Ascending aorta (tissue), 2 donors: ENCODE measurements at places on chromosomes 1 and 21.

GRCh38 chr1:26190373-26190987 is at the start of gene CATSPER4:
Gene CATSPER4, plus strand, starts transcription at chr1:26190602. Its CDS starts 26 bp downstream, at chr1:26190628.
- no peak for DNase-seq

DNA sequence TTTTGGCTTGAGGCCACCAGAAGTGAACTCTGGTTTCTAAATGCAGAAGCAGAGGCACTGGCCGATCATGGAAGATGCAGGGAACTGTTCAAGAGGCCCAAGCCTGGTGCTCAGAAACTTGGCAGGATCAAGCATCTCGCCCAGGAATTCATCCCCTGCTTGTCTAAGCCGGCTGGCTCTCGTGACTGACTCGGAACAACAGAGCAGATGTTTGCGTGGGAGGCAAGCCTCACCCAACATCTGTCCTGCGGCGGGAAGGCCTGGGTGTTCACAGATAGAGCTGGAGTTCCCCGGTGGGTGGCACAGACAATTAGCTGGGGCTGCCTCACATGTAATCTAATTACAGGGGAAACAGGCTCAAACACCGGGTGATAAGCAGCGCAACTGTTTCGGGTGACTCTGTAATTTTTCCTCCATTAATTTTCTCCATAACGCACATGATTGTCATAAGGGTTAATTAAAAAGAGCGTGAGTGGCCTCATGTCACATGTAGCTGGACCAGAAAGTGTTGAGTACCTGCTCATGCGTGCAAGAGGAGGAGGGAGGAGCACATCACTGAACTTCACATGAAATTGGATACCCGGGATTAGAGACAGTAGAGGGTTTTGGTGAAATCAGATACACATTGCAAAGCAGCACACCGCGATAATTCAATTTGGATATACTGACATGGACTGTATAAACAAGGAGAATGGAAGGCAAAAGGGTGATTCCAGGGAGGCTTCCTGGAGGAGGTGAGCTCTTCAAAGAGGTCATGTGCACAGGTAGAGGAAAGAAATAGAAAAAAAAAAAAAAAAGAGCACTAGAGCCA is 180.0 kb downstream of the ETS2 start:
- DNase-seq, result peak; percentile 88

- no peak for DNase-seq
Measured at GRCh38 chr1:17045150-17045549, 8.7 kb downstream of the SDHB start.

GRCh38 chr1:58927041-58927721 is 143.3 kb upstream of the JUN start:
- DNase-seq, result no peak

DNA sequence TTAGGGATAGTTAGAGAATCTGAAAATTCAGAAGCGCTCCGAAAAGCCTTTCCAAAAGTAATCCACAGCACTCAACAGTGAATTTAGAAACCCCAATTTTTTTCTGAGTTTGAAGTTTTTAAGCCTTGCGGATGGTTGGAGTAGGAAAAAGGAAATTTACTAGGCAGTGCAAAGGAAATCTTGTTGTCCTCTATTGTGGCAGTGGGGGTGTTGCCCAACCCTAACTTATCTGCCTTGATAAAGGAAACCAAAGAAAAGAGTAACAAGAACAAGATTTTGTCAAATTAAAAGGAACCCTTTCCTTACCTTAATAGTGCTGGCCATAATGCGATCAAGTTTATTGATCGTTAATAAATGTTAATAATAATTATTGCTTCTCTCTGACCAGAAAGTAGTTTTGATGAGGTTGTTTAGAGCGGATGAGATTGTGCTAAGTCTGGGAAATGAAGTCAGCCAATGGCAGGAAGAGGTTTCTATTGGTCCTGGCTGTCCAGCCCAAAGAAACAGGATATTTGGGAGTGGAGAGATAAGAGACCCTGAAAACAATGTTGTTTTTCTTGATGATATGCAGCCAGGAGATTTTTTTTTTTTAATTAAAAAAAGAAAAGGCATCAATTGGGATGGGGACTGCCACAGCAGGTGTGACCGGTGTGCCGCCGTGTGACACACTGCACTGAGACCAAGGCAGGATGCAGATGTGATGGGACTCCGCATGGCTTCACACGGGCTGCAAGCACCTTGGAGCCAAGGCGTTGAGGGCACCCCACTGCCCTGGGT is at the start of gene ERG:
ERG (minus strand) TSS at position 421 of the 777 bp plus-strand sequence; CDS start at position 324, 97 bp downstream.
- no peak for DNase-seq

- no peak for DNase-seq
Measured at GRCh38 chr1:38029685-38030511, 16.7 kb downstream of the POU3F1 start.

GRCh38 chr1:237269938-237270337 is 228.0 kb downstream of the RYR2 start:
- DNase-seq, result no peak

- no peak for DNase-seq
Measured at GRCh38 chr1:32962248-32962896, 2.2 kb downstream of the RNF19B start.

DNA sequence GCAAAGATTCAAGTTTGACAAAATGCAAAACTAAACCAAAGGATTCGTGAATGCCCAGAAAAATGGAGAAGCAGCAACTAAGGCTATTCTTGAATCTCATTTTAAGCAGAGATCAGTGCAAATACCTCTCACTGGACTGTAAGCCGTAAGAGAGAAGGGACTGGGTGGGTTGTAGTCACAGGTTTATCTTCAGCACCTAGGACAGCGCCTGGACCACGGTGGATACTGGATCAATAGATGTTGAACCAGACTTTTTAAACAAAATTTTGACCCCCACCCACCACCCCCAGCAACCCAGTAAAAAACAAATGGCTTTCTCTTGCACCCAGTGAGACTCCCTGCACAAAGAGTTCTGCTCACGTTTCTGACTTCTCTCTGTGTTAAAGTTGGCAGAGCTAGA is 347.1 kb downstream of the AJAP1 start:
- no peak for DNase-seq

- DNase-seq, result no peak
Measured at GRCh38 chr1:63691701-63692425, 82.0 kb upstream of the ROR1 start.

DNA sequence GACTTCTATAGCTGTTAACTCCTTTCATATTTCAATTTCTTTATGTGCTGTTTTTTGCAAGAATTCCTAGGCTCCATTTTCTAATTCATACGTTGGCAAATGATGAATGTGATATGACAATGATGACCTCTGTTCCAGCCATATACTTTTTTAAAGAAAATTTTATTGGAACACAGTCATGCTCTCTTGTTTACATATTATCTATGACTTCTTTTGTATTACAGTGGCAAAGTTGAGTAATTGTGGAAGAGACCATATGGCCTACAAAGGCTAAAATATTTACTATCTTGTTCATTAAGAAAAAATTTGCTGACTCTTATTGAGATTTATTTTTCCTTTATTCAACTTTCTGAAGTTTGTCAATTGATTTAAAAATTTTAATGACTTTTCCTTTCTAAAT is 7.1 kb downstream of the IFI44L start:
- no peak for DNase-seq

GRCh38 chr1:230377851-230378250 is 48.3 kb downstream of the PGBD5 start:
- DNase-seq, result no peak

DNA sequence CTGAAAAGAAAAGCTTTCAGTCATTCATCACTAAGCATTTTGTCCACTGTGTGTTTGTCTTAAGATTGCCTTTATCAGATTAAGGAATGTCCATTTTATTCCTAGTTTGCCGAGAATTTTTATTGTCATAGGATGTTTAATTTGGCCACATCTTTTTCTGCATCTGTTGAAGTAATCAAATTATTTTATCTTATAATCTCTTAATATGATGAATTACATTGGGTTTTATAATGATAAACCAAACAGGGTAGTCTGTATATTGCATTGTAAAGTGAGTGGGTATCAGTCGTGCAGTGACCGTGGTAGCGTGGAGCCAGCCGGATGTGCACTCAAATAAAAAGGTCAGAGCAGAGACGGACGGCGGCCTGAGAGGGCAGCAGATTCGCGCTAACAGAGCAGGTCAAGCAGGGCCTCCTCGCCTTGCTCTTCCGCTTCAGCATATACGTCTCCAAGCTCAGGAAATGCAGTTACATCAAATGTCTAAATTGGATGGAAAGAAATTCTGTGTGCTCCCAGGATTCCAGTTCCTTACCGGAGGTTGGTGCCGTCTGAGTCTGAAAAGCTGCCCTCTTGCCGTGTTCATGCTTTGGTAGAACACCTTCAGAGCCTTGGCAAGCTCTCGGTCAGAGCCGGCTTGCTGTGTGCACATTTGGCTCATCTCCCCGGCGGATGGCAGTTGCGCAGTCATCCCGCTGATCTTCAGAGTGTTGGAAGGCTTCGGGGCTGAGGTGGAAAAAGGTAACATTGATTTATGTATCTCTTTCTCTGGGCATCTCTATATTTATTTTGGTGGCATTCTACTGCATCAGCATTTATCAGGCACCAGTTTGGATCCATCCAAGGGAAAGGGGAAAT is 51.5 kb downstream of the SCCPDH start:
- no peak for DNase-seq

- DNase-seq, result no peak
Measured at GRCh38 chr1:51210055-51210454, 26.0 kb upstream of the RNF11 start.

DNA sequence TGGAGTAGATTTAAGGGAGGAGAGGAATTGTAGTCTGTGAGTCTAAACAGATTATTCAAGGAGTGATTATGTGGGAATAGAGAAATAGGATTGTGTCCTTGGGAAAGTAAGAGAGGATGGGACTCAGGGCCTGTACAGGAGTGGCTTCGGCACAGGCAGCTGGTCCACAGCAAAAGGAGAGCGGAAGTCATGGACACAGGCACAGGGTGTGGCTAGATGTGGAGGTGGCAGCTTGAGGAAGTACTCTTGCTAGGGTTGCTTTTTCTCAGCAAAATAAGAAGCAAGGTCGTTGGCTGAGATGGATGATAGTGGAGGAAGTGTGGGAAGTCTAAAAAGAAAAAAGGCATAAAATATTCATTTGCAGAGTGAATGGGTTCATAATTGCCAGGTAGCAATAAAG is 18.5 kb upstream of the ZNF648 start:
- DNase-seq, result no peak

DNA sequence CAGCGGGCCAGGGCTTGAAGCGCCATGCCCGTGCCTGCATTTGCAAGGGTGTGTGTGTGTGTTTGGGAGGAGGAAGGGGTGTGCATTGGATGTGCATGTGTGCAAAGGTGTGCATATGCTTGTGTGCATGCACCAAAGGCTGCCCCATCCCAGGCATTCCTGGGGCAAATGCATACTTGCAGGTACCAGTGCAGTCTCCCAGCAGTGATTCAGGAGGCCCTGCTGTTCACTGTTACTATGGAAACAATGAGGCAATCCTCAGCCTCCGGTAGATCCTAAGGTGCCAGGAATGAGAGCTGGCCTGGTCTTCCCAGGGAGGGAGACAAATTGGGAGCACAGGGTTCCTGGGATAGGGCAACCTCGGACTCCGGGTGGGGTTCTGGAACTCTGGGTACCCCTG is 7.5 kb upstream of the FNDC5 start:
- no peak for DNase-seq

DNA sequence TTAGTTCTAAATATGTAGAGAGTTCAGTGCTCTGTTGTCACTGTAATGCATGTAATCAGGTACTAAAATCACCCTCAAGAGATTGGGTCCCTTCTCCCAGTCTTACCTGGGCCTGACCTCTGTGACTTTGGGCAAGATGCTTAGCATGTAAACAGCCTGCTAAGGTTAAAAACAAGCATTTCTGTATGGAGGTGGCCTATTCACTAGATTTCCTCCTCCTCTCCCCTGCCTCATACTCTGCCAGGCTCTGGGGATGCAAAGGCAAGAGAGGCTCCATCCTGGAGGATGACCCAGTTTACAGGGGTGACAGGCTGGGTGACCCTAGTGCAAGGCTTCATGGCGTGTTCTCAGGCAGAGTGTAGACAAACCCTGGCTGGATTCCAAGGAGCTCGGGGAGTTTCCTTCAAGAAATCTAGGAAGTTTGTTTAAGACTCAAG is 28.8 kb downstream of the VANGL2 start:
- DNase-seq, result peak; percentile 58

DNA sequence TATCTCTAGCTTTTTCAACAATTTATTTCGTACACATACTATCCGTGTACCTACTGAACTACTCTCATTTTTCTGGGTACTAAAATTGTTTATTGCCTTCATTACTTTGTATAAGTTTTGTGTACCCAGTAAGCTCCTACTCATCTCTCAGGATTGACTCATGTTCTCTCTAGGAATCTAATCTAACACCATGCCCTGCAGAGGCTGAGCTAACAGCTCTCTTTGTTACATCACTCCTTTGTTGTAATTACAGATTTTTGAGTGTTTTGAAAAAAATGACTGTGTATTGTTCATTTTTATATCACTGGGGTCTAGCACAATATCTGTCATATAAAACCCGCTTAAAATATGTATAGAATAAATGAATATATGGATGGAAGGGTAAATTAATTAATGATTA is 167.1 kb downstream of the ATP6V1G3 start:
- DNase-seq, result no peak

GRCh38 chr21:25980710-25981109 is 189.9 kb downstream of the APP start:
- DNase-seq, result no peak

DNA sequence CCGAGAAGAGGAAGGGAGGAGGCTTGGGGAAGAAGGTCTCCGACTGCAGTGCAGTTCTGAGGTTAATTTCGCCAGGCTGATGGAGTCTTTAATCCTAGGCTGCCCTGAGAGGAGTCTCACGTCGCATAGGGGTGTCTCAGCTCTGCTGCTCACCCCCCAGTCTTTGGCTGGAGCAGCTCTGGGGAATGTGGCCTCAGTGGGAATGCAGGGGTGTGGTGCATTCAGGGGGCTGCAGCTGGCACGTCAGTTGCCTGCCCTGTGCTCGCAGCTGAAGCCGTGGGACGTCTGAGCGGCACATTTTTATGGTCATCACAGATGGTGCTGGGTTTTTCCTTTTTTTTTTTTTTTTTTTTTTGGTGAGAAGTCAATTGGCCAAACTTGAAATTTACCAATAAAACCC is 38.2 kb downstream of the ACTN2 start:
- DNase-seq, result no peak

- no peak for DNase-seq
Measured at GRCh38 chr1:207202480-207202879, 98.4 kb downstream of the C4BPA start.

DNA sequence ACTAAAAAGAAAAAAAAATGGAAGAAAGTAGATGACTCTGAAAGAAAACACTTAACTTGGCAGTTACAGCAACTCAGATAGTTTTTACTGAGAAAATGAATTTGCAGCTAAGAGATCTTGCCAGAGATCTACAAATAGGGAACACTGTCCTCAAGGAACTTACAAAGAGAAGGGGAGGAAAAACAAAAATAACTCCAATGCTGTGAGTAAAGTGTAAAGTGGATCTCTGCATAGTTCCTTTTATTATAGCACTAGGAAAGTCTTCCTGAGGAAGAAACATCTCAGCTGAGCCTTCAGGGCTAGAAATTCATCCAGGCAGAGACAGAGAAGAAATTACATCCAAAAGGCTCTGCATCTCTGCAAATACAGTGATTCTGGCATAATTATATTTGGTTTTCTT is 3.9 kb downstream of the CD1B start:
- no peak for DNase-seq

- no peak for DNase-seq
Measured at GRCh38 chr1:58231204-58231603, 315.3 kb downstream of the OMA1 start.
